IMR-90 (cell line): ENCODE measurements at places on chromosomes 2 and 18. TPM values are rescaled to one million over a fixed set of nuclear protein-coding genes. Genes with fewer than 3 reads are reported as not detected.

Gene MERTK
- polyA plus RNA-seq = 0.62 and 0.73 TPM in 2 replicates

Gene CNPPD1
- 29.2 and 31.9 TPM in 2 replicates for polyA plus RNA-seq

Gene CFC1
- not detected in 2 replicates for polyA plus RNA-seq

Gene FLACC1
- polyA plus RNA-seq = 0.11 and 0.32 TPM in 2 replicates

Gene POTEC
- polyA plus RNA-seq = not detected in 2 replicates

Gene GPR45
- polyA plus RNA-seq = not detected in 2 replicates

Gene PRR30
- polyA plus RNA-seq = not detected in 2 replicates

Gene TUBB8B
- not detected in 2 replicates for polyA plus RNA-seq

Gene C1QL2
- not detected in 2 replicates for polyA plus RNA-seq

Gene CNGA3
- not detected in 2 replicates for polyA plus RNA-seq

Gene NEUROD1
- not detected in 2 replicates for polyA plus RNA-seq

Gene KCNF1
- polyA plus RNA-seq = 1.4 TPM in 2 replicates

Gene LOXHD1
- not detected in 2 replicates for polyA plus RNA-seq

Gene SLC11A1
- 0.03 and 0.07 TPM in 2 replicates for polyA plus RNA-seq

Gene RND3
- polyA plus RNA-seq = 111 and 136 TPM in 2 replicates

Gene CYTIP
- not detected in 2 replicates for polyA plus RNA-seq

Gene CMPK2
- 0.03 and 0.11 TPM in 2 replicates for polyA plus RNA-seq

Gene FAM237A
- not detected in 2 replicates for polyA plus RNA-seq

Gene ABCB11
- polyA plus RNA-seq = not detected in 2 replicates

Gene APOB
- polyA plus RNA-seq = not detected in 2 replicates

Gene DYSF
- polyA plus RNA-seq = 0.09 and 0.10 TPM in 2 replicates

Gene POTEI
- not detected in 2 replicates for polyA plus RNA-seq

Gene DSG4
- polyA plus RNA-seq = not detected in 2 replicates

Gene MSTN
- polyA plus RNA-seq = not detected in 2 replicates

Gene KCNIP3
- polyA plus RNA-seq = 1.4 TPM in 2 replicates

Gene IL36A
- polyA plus RNA-seq = not detected in 2 replicates

Gene DLX1
- 2.1 and 2.2 TPM in 2 replicates for polyA plus RNA-seq

Gene NT5C1B
- polyA plus RNA-seq = not detected in 2 replicates

Gene ALK
- polyA plus RNA-seq = not detected in 2 replicates

Gene DSEL
- 13.7 and 16.8 TPM in 2 replicates for polyA plus RNA-seq

Gene ECEL1
- polyA plus RNA-seq = not detected in 2 replicates

Gene NAPG
- 9.8 and 13.0 TPM in 2 replicates for polyA plus RNA-seq

Gene SERPINB4
- polyA plus RNA-seq = not detected in 2 replicates

Gene CTAGE1
- 0.09 and 0.10 TPM in 2 replicates for polyA plus RNA-seq

Gene WNT10A
- not detected in 2 replicates for polyA plus RNA-seq

Gene SLC19A3
- polyA plus RNA-seq = not detected in 2 replicates

Gene NPPC
- 0.22 and 0.55 TPM in 2 replicates for polyA plus RNA-seq

Gene NAT8
- polyA plus RNA-seq = not detected in 2 replicates

Gene C2orf15
- not detected in 2 replicates for polyA plus RNA-seq

Gene DPP4
- polyA plus RNA-seq = 9.8 and 13.2 TPM in 2 replicates

Gene SERPINB10
- not detected in 2 replicates for polyA plus RNA-seq

Gene CCBE1
- polyA plus RNA-seq = 64.8 and 65.1 TPM in 2 replicates

Gene DSG1
- not detected in 2 replicates for polyA plus RNA-seq

Gene HOXD9
- not detected in 2 replicates for polyA plus RNA-seq

Gene FOXI3
- polyA plus RNA-seq = not detected in 2 replicates

Gene MC5R
- not detected in 2 replicates for polyA plus RNA-seq

Gene ACADL
- polyA plus RNA-seq = not detected in 2 replicates

Gene MAL
- polyA plus RNA-seq = not detected in 2 replicates
